ENCODE measurements at places on chromosomes 6 and 20. TPM values are rescaled to one million over a fixed set of nuclear protein-coding genes. Genes with fewer than 3 reads are reported as not detected.

DNA sequence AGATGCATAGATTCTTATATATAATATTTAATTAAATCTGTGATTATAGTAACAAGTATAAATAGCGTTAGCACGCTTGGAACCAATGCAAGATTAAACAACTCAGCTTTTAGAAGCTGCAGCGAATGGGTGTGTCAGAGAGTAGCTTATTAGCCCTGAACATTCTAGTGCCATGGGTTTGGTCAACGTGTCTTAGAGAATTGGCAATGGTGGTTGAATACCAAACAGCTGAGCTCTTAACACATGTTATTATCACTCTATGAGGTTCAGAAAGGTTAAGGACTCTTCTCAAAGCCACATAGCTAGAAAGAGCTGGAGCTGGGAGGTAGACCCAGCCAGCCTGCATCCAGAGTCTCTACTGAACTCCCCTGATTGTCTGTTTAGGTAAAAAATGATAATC is 284.2 kb upstream of the CHD6 start:
- H3K27me3 ChIP-seq, result peaks cover 16% of the 10 kb centered on the region
- no peak overlapping the region for H3K4me3 ChIP-seq
- H3K36me3 ChIP-seq, result no peaks in the 10 kb centered on the region
- DNase-seq, result no peak
- H3K27ac ChIP-seq, result no peak overlapping the region

DNA sequence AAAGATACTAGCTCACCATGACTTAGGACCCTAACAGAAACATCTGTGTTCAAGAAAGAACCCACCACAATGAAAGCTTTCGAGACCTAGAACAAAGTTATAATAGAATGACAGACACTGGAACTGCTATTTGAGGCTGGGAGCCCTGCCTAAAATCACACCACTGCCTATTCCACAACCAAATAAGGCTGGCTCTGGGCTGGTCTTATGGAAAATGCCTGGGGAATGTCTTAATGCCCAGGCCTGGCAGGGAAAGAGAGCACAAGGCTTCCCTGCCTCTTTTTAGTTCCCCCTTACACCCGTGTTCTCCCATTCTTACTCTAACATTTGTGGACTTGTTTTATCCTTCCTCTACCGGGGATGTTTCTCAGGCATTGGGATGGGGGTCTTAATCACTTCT is 5.6 kb upstream of the METTL24 start:
- H3K27me3 ChIP-seq, result no peaks in the 10 kb centered on the region
- H3K4me3 ChIP-seq, result no peak overlapping the region
- H3K4me1 ChIP-seq, result peaks cover 62% of the 10 kb centered on the region
- DNase-seq, result no peak
- H3K36me3 ChIP-seq, result peaks cover 13% of the 10 kb centered on the region
- peak overlapping the region; percentile 66 for H3K27ac ChIP-seq

DNA sequence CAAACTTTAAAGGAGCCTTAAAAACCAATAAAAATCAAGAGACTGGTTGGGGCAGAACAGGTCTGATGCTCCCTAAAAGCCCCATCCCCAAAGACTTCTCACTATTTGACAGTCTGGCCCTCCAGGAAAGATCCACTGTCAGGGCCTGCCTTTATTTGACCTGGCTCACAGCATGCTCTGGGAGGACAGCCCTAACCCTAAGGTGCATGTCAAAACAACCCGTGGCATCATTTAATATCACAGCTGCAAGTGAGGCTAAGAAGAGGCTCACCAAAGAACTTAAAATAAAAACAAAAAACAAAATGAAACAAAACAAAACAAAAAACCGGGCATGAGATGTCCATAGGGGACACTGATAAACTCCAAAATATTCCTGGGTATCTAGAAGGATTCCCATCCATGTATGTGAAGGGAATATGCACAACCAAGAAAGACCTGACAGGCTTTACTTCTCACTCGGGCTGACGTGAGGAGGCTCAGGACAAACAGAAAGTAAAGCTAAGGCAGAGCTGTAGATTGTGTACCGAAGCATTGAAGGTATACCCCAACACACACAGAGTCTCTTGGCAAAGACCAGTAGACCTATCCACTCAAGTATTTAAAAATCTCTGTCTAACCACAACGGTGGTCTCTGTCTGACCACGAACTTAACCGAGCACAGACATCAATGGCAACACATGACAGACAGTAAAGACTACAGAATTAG is 57.3 kb downstream of the AHI1 start:
- peaks cover 13% of the 10 kb centered on the region for H3K36me3 ChIP-seq
- DNase-seq, result no peak
- no peaks in the 10 kb centered on the region for H3K4me1 ChIP-seq
- no peaks in the 10 kb centered on the region for H3K27me3 ChIP-seq

- H3K4me3 ChIP-seq, result no peak overlapping the region
- H3K27ac ChIP-seq, result no peak overlapping the region
- peaks cover 6% of the 10 kb centered on the region for H3K36me3 ChIP-seq
- H3K4me1 ChIP-seq, result peaks cover 12% of the 10 kb centered on the region
- DNase-seq, result no peak
These were observed 137.6 kb downstream of the AIG1 start for GRCh38 chr6:143198312-143198711.

DNA sequence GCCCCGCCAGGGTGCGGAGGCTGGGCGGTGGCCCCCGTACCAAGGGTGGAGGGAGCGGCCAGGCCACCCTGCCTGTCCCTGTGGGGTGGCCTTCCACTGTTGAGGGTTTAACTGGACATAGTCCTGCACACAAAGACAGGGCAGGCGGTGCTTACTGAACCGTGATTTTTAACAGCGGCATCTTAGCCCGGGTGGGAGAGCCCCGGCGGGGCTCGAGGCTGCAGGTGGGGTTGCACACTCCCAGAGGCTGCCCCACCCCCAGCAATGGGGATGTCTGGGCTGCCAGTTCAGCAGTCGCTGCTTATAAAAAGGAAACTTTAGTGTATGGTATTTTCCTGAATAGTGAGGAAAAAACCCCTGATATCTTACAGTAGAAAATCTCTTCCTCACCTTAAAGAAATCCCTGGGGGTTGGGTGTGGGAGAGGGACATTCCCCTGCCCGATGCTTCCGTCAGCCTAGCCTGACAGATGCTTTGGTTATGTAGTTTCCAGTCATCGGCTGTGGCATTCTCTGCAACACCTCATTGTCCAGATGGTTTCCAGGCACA is 79.4 kb downstream of the IRF4 start:
- no peak for DNase-seq
- H3K36me3 ChIP-seq, result no peaks in the 10 kb centered on the region
- H3K4me1 ChIP-seq, result no peaks in the 10 kb centered on the region

DNA sequence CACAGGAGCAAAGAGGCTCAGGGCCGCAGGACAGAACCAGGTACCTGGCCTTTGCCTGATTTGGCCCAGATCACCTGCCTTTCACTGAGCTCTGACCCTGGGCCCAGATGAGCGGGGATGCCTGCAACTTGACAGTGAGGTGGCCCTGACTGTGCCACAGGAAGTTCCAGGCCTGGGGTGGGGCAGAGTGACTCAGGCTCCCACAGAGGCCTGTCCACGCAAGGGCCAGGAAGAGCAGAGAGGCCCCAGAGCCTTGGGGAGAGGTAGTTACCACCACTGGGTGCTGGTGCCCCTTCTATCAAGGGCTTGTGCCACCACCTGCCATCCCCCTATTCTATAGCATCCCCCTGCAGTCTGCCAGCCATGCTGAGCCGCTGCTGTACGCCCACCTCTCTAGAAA is 4.1 kb upstream of the NOL4L start:
- H3K4me3 ChIP-seq, result no peak overlapping the region
- no peaks in the 10 kb centered on the region for H3K36me3 ChIP-seq
- DNase-seq, result no peak
- H3K27ac ChIP-seq, result no peak overlapping the region
- H3K4me1 ChIP-seq, result peaks cover 7% of the 10 kb centered on the region
- H3K27me3 ChIP-seq, result peaks cover 25% of the 10 kb centered on the region

DNA sequence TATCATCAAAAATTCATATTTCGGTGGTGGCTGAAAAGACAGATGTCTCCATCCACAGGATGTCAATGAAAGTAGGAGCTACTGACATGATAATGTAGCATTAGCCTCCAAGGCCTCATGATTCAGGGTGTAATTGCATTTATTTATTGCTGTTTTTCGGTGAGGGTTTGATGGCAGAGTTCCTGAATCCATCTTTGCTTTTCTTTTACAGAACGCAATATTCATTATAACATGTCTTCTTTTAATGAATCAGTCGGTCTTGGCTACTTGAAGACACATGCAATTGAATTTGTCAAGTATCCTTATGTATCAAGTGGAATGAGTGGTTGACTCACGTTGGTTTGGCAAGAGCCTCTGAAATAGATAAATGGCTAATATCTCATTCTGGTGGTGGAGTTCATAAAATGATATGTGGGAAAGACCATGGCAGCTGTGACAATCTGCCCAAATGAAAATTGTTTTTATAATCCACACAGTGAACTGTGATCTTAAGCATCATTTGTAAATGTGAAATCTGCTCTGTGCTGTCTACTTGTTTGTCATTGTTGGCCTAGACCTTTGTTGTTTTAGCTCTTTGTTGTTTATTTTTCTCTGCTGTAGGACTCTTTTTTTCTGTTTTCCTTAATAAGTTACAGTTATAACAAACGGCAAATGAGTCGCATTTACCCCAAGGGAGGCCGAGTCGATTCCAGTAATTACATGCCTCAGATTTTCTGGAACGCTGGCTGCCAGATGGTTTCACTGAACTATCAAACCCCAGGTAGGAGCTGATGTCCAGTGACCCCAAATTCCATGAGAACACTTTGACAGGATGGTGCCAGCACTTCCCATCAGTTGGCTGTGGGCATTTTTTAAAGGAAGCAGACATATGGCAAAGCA is 105.7 kb upstream of the LAMP5 start:
- H3K4me1 ChIP-seq, result no peaks in the 10 kb centered on the region
- no peak overlapping the region for H3K27ac ChIP-seq
- no peak for DNase-seq
- no peaks in the 10 kb centered on the region for H3K36me3 ChIP-seq

GRCh38 chr20:22536956-22537756 is 47.2 kb downstream of the FOXA2 start:
- H3K4me1 ChIP-seq, result no peaks in the 10 kb centered on the region
- no peak overlapping the region for H3K27ac ChIP-seq
- DNase-seq, result no peak
- peaks cover 56% of the 10 kb centered on the region for H3K27me3 ChIP-seq
- no peak overlapping the region for H3K4me3 ChIP-seq

- no peak overlapping the region for H3K4me3 ChIP-seq
- H3K4me1 ChIP-seq, result no peaks in the 10 kb centered on the region
- H3K36me3 ChIP-seq, result peaks cover 2% of the 10 kb centered on the region
- no peak overlapping the region for H3K27ac ChIP-seq
- no peaks in the 10 kb centered on the region for H3K27me3 ChIP-seq
These were observed 355.5 kb upstream of the HTR1E start for GRCh38 chr6:86581833-86582232.

DNA sequence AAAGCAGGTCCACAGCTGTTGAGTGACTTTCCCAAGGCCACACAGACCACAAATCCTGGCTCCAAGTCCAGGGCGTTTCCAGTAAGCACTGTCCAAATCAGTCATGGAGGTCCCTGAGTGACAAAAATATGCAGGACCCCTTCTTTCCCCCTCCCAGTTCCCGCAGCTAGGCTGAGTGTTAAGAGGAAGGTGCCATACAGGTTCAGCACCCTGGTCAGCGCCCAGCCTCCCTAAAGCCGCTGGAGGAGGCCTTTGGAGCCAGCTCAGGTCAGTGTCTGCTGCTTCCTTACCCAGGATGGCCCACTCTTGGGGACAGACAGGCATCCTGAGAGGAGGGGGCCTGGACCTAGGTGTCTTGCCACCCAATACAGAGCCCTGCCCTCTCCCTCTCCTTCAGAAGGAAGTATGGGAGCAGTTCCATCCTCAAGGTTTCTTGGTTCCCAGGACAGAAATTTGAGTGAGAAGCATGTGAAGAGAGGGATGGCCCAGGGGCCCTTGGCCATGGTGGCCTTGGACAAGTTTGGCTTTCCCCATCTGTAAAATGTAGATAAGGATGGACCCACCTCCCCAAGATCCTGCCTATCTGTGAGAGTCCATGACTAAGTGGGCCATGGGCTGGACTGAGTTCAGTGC is 13.2 kb downstream of the TMEM74B start:
- no peak overlapping the region for H3K4me3 ChIP-seq
- no peaks in the 10 kb centered on the region for H3K27me3 ChIP-seq
- H3K27ac ChIP-seq, result no peak overlapping the region
- H3K36me3 ChIP-seq, result peaks cover 40% of the 10 kb centered on the region
- H3K4me1 ChIP-seq, result no peaks in the 10 kb centered on the region
- DNase-seq, result peak; percentile 71

- no peaks in the 10 kb centered on the region for H3K27me3 ChIP-seq
- H3K27ac ChIP-seq, result no peak overlapping the region
- DNase-seq, result no peak
- H3K36me3 ChIP-seq, result no peaks in the 10 kb centered on the region
- peaks cover 4% of the 10 kb centered on the region for H3K4me1 ChIP-seq
- peak overlapping the region; percentile 36 for H3K4me3 ChIP-seq
These were observed 17.9 kb upstream of the CCDC170 start for GRCh38 chr6:151475653-151476523.

GRCh38 chr6:27605401-27606342 is 132.8 kb upstream of the ZNF184 start:
- no peaks in the 10 kb centered on the region for H3K36me3 ChIP-seq
- H3K27ac ChIP-seq, result peak overlapping the region; percentile 74
- peaks cover 23% of the 10 kb centered on the region for H3K4me1 ChIP-seq
- peaks cover 20% of the 10 kb centered on the region for H3K27me3 ChIP-seq
- peak overlapping the region; percentile 83 for H3K4me3 ChIP-seq

The LAMA5 gene
- 618 TPM for total RNA-seq

The PRSS16 gene
- total RNA-seq, result 16.2 TPM

The SHLD1 gene
- 10.0 TPM for total RNA-seq

The MATN4 gene
- total RNA-seq, result not detected

The UNC5CL gene
- 2.1 TPM for total RNA-seq

The PNLDC1 gene
- 0.33 TPM for total RNA-seq

The BAG2 gene
- 4.5 TPM for total RNA-seq

Data from mesothelial cell of epicardium (in vitro differentiated cells).